ENCODE measurements at places on chromosomes 6 and 20. TPM values are rescaled to one million over a fixed set of nuclear protein-coding genes. Genes with fewer than 3 reads are reported as not detected.

The BPIFB1 gene
- polyA plus RNA-seq = not detected

The RSPH9 gene
- 1.3 TPM for polyA plus RNA-seq

GRCh38 chr6:1477432-1478090 is 88.2 kb downstream of the FOXF2 start:
- DNase-seq = no peak

DNA sequence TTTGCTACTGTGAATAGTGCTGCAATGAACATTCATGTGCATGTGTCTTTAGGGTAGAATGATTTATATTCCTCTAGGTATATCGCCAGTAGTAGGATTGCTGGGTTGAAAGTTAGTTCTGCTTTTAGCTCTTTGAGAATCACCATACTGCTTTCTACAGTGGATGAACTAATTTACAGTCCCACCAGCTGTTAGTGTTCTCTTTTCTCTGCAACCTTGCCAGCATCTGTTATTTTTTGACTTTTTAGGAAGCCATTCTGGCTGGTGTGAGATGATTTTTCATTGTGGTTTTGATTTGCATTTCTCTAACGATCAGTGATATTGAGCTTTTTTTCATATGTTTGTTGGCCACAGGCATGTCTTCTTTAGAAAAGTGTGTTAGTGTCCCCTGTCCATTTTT is 40.0 kb downstream of the PLG start:
- DNase-seq = no peak

The ID4 gene
- polyA plus RNA-seq = 134 TPM

DNA sequence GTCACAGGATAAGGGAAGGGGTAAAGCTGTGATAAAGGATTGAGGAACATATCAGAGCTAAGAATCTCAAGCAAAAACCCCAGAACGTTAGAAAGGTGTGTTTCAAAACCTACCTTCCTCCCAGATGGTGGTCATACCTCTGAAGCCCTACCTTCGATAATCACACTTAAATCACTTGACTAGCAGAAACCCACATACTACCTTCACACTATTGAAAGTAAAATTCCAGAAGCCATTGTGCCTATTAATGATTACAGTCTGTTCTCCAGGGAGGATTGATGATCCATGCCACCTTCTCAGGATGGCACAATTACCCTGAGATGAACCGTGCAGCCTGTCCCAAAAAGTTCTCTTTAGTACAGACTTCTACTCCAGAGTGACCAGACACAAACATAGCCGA is 72.3 kb upstream of the SOX4 start:
- DNase-seq = no peak

The OR14J1 gene
- polyA plus RNA-seq = 0.03 TPM

GRCh38 chr20:22584922-22585785 is 782 bp upstream of the FOXA2 start:
- DNase-seq = no peak

GRCh38 chr6:140846503-140847261 is 1286.0 kb upstream of the GJE1 start:
- DNase-seq = no peak

- no peak for DNase-seq
Observed at GRCh38 chr20:33852626-33853506, 41.7 kb downstream of the CHMP4B start.

GRCh38 chr6:94245395-94245794 is 826.0 kb upstream of the EPHA7 start:
- no peak for DNase-seq

GRCh38 chr6:169763308-169763707 is 11.9 kb downstream of the ERMARD start:
- no peak for DNase-seq

DNA sequence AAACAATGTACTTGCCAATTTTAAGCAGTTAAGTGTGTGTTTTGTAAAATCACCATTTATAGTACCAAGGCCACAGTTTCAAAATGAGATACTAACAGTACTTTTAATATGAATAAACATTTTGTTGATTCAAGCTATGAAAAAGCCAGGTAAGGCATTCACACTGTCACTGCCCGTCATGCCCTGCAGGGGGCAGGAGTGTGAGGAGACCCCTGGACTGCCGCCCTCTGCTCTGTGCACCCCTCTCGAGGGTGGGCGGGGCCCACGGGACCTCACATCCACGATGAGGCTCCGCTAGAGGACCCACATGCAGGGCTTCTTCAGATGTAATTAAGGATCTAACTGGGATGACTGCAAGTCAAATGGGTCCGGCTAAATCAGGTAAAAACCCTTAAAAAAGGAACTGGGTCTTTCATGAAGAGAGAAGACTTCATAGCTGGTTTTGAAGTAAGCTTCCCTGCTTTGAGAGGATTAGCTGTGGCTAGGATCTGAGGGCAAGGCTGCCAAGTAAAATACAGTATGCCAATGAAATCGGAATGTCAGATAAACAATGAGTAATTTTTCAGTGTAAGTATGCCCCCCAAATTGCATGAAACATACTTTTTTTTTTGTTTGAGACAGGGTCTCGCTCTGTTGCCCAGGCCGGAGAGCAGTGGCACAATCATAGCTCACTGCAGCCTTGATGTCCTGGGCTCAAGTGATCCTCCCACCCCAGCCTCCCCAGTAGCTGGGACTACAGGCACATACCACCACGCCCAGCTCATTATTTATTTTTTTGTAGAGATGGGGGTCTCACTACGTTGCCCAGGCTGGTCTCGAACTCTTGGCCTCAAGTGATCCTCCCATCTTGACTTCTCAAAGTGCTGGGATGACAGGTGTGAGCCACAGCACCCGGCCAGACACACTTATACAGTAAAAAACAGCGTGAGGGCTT is 18.7 kb downstream of the DIDO1 start:
- DNase-seq = no peak

The TGM3 gene
- polyA plus RNA-seq = 0.08 TPM

GRCh38 chr6:12656906-12657305 is 59.7 kb upstream of the PHACTR1 start:
- DNase-seq = no peak

The SNAI1 gene
- 13.5 TPM for polyA plus RNA-seq

The POU5F1 gene
- polyA plus RNA-seq = 0.26 TPM

The IMPG1 gene
- polyA plus RNA-seq = 2.3 TPM

- no peak for DNase-seq
Observed at GRCh38 chr6:155787168-155787567, 331.5 kb upstream of the NOX3 start.

GRCh38 chr6:81909981-81910900 is 157.8 kb upstream of the TENT5A start:
- no peak for DNase-seq

The NKAIN4 gene
- 28.4 TPM for polyA plus RNA-seq

DNA sequence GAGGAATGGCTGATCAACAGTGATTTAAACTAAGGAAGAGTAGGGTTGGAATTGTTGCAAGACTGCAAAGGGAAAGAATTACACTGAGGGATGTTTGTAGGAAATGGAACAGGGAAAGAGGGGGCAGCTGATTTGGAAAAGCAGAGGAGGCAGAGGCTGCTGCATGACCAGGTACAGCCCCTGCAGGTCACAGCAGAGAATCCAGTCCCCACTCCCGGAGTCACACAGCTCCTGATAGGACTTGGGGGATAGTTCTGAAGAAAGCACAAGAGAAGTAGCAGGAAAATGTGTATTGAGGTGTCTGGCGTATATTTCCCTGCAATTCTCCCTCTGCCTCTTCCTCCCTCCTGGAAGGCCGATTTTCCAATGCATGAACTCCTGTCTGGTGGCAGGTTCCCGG is 92.5 kb upstream of the PDE10A start:
- no peak for DNase-seq

The PANK2 gene
- polyA plus RNA-seq = 33.6 TPM

DNA sequence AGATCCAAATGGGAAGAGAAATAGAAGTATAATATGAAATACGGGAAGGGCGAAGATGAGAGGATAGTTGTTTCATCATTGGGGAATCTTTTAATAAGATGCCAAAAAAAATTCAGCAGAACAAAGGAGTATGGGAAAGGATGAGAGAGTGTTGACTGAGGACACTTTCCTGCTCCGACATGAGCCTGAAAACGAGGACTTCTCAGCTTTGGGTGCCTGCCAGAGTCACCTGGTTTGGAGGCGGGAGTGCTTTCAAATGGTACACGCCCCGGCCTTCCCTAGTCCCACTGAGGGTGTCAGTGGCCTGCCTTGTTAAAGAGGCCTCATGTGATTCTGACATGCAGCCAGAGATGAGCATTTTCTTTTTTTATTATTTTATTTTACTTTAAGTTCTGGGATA is 250.9 kb downstream of the ANKRD60 start:
- DNase-seq = no peak

- DNase-seq = no peak
Observed at GRCh38 chr6:141988954-141989705, 143.6 kb upstream of the GJE1 start.

GRCh38 chr6:33029328-33030184 is 20.2 kb upstream of the HLA-DOA start:
- DNase-seq = no peak

DNA sequence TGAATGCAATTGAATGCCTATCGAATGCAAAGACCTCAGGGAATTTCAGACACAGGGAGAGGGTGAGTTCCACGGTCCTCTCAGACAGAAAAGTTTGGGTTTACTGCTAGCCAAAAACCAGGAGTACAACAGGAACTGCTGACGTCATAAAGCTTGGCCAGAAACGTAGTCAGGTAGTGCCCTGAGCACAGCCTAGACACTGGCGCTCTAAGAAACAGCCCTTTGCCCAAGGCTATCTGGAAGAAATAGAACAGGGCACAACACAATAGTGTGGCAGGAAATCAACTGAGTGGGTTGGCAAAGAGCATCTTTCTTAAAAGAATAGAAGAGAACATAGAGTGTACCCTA is 58.0 kb downstream of the GFOD1 start:
- DNase-seq = no peak

DNA sequence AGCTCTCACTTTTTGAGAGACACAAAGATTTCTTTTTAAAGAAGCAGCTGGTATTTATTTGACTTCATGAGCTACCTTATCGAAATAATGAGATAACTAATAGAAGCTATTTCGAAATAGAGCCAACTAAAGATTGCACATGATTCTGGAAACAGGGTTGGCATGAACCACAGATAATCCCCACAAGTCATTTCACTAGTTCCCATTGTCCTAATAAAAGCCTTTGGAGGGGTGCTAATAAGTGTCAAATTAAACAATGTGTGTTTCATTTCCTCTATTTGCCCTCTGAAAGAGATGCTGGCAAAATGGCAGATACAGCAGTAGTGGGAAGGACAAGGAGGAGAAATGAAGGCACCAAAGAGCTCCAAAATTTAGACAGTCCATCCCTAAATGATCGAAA is 78.6 kb upstream of the RIPOR2 start:
- DNase-seq = no peak

The EIF2S2 gene
- 47.3 TPM for polyA plus RNA-seq

DNA sequence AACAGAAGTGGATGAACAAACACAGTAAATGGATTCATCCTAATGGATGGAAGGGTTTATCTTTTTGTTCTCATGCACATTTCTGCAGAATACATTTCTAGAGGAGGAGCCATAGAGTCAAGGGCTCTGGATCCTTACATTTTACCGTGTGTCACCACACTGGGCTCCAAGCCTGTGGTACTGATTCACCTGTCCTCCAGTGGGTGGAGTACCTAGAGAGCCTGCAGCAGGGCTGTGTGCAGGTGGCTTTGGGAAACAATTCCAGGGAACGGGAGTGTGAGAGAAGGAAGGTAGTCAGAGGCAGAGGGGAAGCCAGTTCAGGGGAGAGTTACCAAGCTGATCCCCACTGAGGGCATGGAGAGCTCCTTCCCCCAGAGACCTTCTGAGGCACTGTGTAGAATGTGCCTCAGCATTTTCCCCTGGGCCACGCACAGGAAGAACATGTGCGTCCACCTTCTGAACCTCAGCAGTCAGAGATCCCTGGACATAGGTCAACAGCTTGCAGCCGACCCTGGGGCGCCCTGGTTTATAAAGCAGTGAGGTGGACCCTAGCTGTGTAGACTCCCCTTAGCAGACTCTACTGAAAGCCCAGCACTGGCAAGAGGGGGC is 85.3 kb upstream of the SLC22A23 start:
- no peak for DNase-seq

DNA sequence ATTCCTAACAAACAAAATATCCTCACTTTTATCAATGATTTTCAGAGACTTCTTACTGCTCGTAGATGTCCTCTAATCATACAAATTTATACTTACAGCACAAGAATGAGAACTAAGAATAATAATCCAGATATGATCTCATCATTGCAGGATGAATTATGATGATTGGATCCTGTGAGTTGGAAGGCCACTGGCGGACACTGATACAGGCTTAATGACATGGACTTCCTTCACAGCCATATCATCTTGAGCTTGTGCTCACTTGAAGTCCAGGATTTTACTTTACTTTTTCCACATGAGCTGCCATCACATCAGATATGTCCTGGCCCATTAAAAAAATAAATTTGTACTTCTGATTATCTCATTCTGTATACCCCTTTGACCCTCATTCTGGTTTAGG is 94.3 kb downstream of the NKAIN2 start:
- no peak for DNase-seq

DNA sequence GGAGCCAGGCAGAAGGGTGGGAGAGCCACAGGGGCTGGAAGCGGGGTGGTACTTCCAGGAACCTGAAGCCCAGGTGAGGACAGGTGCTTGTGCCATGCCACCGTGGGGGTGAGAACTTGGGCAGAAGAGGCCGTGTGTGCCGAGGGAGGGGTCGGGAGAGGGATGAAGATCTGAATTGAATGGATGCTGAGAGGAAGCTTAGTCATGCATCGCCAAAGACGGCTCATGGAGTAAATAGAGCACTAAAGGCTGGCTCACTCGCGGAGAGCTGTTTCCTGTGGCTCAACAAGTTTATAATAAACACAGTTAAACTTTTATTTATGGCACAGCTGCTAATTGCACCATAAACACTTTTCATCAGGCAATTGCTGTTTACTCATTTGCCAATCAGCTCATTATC is 21.7 kb upstream of the MYT1 start:
- no peak for DNase-seq

The NKAIN2 gene
- 13.1 TPM for polyA plus RNA-seq

DNA sequence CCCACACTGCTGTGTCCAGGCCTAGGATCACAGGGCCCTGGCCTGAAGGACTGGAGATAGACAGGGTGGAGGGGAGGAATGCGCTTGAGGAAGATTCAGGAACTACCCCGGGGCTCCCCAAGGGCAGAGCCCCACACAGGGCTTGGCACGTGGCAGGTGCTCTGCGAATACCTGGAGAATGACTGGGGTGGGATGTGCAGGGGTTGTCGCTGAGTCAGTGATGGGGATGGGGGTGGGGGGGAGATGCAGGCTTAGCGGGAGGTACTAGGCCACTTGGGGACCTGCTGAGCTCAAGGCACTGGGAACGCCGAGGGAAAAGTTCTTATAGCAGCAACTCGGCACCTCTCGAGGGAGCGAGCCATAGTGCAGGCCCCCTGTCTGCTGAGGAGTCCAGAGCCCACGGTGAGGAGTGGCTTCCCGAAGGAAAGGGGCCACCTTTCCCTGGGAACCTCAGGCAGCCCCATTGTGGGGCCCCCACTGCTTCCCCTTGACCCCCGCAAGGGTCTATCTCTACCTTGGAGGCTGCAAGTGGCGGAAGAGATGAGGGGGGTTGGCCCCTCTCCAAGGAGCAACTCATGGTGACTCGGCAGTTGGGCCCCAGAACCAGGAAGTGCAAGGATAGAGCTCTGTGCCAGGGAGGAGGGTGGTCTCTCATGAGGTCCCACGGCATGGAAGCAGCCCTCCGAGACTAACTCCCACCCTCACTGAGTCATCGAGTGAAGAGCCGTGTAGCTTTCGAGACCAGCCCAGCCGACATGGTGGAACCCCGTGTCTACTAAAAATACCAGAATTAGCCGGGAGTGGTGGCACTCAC is 33.1 kb downstream of the SRC start:
- no peak for DNase-seq
